ENCODE measurements at places on chromosomes 6 and 20.

- DNase-seq: no peak
Observed at GRCh38 chr6:163381118-163381756, 33.3 kb upstream of the QKI start.

- DNase-seq: no peak
Observed at GRCh38 chr20:52047811-52048764, 143.5 kb downstream of the ZFP64 start.

DNA sequence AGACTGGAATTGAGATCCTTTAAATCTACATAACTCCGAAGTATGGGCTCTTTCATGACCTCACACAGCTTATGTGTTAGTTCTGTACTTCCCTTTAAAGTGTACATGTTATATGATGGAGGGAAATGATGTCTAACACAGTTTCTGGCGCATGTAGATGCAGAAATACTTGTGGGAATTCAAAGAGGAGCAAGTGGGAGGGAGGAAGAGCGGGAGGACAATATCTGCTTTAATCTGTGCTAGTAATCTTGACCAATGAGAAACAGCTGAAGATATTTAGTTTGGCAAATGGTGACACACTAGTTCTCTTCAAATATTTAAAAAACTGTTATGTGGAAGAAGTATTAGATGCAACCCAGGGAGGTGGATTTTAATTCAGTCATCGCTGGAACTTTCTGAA lies 62.9 kb upstream of the PLEKHG1 start:
- DNase-seq: no peak

DNA sequence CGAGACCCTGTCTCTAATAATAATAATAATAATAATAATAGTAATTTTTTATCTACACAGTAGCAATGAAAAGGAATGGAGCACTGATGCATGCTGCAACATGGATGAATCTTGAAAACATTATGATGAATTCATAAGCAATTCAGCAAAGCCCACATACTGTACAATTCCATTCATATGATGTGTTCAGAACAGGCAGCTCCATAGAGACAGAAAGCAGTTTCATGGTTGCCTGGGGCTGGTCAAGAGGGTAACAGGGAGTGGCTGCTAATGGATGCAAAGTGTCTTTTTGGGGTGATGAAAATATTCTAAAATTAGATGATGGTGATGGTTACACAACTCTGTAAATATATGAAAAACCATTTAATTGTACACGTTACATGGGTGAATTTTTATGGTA lies 43.6 kb downstream of the SLC24A3 start:
- no peak for DNase-seq

- no peak for DNase-seq
Observed at GRCh38 chr20:58305061-58305460, 4.5 kb upstream of the RAB22A start.

GRCh38 chr6:14396826-14397517 lies 279.4 kb downstream of the CD83 start:
- no peak for DNase-seq

GRCh38 chr6:20640181-20640580 lies 105.9 kb downstream of the CDKAL1 start:
- DNase-seq: no peak

DNA sequence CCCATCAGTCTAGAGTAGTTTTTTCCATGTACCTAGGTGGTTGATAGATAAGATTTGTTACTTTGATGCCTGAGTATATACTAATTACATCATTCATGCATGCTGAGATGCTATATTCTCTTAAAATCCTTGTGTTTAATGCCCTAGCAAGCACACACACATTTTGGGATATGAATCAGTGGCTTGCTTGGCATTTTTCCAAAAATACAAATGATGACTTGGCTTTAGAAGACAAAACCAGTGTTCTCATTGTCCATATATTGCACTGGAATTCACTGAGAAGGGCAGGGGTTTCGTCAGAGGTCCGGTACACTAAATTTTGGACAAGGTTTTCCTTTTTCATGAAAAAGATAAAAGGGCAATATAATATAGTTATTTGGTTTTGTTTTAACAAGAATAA lies 24.9 kb downstream of the GTPBP2 start:
- DNase-seq: no peak

- DNase-seq: no peak
Observed at GRCh38 chr20:1003920-1004697, 2.0 kb upstream of the RSPO4 start.

- no peak for DNase-seq
Observed at GRCh38 chr6:113907102-113907815, 50.1 kb downstream of the MARCKS start.

DNA sequence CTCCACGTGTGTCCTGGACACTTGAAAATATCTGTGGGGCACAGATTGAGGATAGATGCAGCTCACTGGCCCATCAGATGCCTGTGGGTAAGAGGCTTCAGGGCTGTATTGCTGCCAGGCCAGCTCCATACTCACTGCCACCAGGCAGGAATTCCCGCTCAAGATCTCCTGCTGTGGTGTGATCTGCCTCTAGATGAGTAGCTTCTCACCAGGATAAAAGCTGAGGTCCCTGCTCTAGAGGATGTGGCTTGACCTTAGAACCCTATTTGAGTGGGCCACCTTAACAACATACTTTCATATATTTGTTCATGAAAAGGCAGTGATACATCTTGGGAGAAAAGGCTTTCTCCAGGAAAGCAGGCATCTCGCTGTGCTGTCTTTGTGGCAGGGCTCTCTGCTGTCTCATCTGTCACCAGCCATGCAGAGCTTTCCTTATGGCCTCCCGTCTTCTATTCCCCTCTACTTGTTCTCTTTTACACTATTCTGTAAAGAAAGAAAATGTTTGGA lies 165.7 kb upstream of the RNF217 start:
- no peak for DNase-seq

GRCh38 chr6:6235786-6236185 lies 84.7 kb downstream of the F13A1 start:
- no peak for DNase-seq

GRCh38 chr6:22250486-22250885 lies 46.4 kb downstream of the PRL start:
- no peak for DNase-seq

DNA sequence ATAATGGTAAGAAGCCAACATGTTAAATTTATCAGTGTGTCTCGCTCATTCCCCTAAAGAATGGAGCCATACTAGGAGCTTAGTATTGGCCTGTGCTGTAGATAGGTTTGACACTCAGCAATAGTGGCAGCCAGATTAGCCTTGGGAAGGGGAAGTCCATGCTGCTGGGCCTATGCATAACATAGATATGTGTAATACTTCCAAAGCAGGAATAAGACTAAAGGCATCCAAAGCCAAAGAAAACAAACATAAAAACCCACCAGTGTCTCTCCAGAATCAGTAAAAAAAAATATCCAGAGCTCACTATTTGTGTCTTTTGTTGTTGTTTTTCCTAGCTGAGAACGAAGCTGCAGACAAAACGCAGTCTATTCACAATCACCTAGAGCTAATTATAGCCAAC lies 104.2 kb upstream of the STXBP5 start:
- no peak for DNase-seq

- DNase-seq: no peak
Observed at GRCh38 chr20:47358672-47359529, 2.4 kb upstream of the ZMYND8 start.

DNA sequence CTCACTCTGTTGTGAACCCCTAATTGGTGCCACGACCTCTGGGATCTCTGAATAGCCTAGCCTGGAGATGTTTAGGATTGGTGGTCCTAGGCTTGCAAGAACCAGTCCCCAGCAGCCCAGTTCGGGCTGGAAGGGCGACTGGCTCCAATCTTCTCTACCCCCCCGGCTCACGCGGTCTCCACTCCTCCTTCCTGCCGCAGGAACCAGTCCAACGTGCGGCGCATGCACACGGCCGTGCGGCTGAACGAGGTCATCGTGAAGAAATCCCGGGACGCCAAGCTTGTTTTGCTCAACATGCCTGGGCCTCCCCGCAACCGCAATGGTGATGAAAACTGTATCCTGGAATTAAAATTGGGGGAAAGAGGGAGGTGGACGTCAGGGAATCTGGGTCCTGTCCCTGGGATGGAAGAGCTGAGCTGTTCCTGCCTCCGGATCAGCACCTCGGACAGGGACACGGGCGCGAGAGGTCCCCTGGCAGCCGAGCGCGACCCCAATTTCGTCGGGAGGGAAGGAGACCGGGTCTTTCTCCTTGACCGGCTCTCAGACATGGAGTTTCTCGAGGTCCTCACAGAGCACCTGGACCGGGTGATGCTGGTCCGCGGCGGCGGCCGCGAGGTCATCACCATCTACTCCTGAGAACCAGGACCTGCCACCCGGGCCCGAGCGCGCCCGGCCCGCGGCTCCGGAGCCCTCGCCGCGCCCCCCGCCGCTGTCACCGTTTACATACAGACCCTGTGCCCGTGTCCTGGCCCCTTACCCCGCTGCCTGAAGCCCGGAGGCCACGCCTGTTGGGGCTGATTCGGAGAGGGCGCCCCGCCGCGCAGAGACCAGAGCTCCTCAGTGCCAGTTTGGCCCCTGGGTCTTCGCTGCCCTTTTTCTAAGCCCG lies 28.2 kb downstream of the SLC12A5 start:
- no peak for DNase-seq

GRCh38 chr6:29724937-29725869 lies 2.0 kb downstream of the HLA-F start:
- DNase-seq: no peak

DNA sequence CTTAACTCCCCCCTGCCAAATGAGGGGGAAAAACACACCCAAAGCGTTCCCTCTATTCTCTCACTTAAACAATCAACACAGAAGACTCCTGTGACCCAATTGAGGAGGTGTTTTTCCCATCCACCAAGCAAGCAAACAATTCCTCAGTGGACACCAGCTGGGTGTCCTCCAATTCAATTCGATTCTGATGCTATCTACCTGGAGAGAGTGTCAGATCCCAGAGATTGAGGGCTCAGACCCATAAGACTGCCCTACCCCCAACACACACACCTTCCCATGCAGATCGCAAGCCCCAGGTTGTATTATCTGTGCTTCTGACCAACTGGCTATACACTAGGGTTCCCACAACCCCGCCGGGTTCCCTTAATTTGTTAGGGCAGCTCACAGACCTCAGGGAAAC lies 36.8 kb downstream of the MYLIP start:
- DNase-seq: no peak

GRCh38 chr6:112639391-112639831 lies 292.3 kb downstream of the RFPL4B start:
- no peak for DNase-seq

GRCh38 chr6:13229205-13230085 lies 98.9 kb downstream of the TBC1D7 start:
- peak; percentile 23 for DNase-seq

DNA sequence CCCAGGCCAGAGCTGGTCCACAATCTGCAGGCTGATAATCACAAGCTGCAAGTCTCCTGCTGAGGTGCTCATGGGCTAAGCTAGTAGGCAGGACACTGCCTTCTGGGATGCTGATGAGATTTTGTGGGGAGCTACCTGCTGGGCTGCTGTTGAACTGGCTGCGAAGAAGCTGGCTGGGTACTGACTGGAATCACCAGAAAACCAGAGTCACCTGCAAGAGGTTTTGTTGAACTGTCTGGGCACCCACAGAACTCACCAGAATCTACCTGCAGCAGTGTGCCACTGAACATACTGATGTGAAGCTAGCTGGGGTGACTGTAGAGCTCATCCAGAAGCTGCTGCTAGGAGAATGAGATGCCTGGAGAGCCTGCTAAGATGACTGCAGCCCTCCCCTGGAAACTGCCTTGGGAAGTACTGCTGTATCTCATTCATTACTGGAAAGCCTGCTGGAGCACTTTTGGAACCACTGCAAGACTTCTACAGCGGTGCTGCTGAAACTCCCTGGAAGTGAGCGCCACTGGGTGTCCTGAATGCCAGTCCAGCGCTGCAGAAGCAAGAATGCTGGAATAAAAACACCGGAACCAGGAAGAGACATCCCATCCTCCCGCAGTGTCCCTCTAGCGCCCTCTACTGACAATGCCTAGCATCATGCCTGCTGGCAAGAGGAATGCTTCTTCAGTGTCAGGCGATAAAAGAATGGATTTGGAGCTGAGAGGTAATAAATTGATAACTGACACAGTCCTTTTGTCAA lies 64.9 kb upstream of the ARHGAP18 start:
- DNase-seq: peak; percentile 37

DNA sequence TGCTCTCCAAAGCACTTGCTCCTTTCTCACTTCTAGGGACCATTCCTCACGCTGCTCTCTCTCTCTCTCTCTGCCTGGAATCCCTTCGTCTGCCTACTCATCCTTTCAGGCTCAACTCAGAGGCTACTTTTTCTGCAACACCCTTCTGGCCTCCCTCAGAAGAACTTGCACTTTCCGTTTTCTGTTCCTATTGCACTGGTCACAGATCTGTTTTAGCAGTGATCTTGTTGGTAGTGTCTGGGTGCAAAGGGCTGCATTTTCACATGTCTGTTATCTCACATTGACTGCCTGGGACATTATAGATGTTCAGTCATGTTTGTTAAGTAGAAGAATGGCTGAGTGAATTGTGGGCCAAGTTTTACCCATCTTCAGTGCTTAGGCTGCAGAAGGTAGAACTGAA lies 63.5 kb downstream of the RIN2 start:
- DNase-seq: no peak

DNA sequence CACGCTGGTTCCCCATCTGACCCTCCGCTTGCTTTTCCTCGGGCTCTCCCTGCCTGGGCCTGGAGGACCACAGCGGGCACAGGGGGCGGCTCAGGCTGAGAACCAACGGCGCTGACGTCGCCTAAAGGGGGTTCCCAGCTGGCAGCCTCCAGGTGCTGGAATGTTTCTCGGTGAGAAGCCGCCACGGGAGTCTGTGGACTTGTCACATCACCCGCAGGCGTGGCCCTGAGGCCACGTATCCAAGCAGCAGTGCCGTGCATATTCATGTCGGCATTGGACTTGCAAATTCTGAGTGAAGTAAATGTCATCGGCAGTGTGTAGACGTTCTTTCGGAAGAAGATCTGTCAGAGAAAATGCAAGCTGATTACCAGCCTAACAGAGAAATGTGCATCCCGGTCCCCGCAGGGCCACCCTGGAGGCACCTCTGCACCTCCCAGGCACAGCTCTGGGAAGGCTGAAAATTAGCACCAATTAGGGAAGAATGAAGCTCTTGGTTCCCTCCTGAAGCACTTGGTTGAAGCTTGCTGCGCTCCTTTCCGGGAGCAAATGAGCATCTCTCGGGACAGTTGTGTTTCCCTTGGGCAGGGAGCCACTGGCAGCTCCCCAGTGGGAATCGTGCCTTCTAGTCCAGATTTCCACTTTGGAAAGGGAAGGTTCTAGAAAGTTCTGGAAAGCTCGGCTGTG lies 24.3 kb downstream of the NTSR1 start:
- DNase-seq: no peak

GRCh38 chr20:13639150-13639497 lies 392 bp upstream of the TASP1 start:
- DNase-seq: no peak

GRCh38 chr20:48921883-48922820 lies 641 bp downstream of the ARFGEF2 start:
- DNase-seq: no peak
